ENCODE measurements at places on chromosomes 1 and 21.

GRCh38 chr1:160431006-160431405 lies 30.6 kb downstream of the VANGL2 start:
- DNase-seq, result no peak

DNA sequence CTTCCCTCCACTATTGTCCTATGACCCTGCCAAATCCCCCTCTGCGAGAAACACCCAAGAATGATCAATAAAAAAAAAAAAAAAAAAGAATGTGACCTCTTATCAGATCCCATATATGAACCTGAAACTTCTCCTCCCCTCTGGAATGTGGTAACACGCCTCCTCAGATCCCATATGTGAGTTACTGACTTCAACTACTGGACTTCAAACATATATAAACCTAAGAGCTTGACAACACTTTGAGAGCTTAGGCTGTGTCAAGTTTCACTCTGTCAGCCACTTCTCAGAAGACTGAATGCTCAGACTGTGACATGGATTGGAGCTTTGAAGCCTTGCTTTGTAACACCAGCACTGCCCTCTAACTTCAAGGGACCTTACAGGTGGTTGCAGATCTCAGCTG lies 148.4 kb downstream of the COP1 start:
- DNase-seq, result no peak

- no peak for DNase-seq
These were observed 4.1 kb downstream of the RBP7 start for GRCh38 chr1:10001016-10001665.

- no peak for DNase-seq
These were observed 16.5 kb downstream of the SLC27A3 start for GRCh38 chr1:153791648-153792253.

DNA sequence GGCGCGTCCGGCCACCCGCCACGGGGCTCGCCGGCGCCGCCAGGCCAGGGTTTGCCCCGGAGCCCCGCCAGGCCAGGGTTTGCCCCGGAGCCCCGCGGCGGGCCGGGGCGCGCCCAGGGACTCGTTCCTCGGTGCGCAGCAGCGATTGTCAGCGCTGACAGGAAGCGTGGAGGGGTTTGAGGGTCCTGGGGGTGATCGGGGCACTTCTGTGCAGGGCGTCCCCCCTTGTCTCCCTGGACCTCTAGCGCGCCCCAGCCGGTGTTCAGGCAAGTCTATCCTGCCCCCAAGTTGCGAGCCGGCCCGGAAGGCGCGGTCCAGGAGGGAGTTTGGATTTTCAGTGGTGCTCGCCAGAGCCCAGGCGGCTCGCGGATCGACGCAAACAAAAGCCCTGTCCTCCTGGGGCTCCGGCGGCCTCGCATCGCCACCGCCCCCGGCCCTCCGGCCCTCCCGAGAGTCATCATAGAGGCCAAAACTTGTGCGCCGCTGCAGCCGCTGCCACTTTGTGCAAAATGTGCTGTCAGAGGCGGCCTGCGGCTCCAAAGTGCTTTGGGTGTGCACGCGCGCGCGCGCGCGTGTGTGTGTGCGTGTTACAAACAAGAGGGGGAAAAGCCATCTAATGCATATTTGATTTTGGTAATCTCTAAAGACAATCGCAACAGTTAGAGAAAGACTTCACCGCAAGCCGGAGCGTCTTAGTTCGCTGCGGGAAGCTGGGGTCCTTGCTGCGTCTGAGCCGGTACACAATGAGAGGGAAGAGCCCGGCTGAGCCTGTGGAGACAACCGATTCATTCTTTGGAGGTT lies 1.0 kb downstream of the ROR1 start:
- peak; percentile 18 for DNase-seq

DNA sequence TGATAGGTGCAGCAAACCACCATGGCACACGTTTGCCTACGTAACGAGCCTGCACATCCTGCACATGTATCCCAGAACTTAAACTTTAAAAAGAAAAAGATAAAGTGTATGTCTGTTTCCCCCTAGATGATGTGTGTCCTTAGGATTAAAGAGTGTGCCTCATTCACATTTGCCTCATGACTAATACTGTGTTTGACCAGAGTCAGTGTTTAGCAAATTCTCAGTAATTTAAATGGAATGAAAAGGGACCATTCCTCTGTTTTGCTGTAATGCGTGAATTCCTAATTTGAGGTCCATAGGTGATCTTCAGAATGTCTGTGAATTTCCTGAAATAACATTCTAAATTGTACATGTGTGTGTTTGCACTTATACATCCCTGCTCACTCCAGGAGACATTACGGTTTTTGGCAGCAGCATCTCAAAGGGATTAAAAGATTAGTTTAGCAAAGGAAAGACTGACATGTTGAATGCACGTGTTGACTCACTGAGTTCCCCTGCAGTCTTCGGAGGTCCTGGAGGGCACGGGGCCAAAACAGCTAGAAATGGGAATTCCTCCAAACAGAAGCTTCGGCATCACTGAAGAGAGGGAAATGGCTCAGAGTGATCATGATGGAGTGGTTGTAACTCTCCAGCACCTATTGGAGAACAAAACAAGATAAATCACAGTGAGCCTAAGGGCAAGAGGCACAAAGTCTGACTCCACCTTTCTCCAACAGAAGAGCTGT lies 19.1 kb upstream of the SLC35F3 start:
- DNase-seq, result no peak

DNA sequence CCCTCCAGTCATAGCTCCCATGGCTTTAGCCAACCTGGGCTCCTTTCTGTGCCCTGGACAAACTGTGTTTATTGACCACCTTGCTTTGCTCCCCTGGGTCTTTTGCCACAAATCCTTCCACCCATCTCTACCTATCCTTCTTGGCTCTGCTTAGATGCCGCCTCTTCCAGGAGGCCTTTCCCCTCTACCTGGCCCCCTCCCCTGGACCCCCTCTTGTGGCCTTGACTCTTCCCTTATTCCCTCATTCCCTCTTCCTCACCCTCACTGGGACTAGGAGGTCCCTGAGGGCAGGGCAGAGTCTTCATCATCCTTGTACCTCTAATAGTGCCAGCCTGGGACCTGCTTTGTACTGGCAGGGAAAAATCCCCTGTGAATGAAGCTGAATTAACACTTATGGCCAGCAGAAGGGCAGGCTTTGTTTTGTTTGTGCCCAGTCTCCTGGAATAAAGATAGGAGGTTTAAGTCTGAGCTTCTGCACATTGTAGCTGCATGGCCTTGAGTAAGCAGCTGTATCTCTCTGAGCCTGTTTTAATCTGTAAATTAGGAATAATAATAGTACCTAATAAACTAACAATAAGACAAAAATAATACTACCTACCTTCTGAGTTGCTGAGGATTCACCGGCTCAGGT lies 13.7 kb downstream of the PTPRU start:
- no peak for DNase-seq

DNA sequence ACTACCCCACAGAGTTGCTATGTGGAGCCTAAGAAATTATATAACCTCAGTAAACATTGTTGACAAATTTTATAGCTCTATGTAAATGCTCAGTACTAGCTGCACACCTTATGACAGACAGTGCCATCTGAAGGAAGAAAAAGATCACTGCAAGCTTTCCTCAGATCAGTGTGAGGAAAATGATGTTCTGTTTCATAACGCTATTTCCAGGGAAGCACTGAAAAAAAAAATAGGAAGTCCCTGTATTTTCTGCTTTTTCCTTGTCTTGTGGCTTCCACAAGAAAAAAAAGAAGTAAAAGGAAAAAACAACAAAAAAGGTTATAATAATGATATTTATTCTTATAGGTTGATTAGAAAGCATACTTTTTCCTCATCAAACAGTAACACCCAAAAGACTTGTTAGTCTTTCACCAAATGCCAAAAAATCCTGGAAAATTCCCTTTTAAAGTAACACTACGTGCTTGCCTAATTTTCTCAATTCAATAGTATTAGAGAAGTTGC lies 23.2 kb downstream of the LYST start:
- no peak for DNase-seq

DNA sequence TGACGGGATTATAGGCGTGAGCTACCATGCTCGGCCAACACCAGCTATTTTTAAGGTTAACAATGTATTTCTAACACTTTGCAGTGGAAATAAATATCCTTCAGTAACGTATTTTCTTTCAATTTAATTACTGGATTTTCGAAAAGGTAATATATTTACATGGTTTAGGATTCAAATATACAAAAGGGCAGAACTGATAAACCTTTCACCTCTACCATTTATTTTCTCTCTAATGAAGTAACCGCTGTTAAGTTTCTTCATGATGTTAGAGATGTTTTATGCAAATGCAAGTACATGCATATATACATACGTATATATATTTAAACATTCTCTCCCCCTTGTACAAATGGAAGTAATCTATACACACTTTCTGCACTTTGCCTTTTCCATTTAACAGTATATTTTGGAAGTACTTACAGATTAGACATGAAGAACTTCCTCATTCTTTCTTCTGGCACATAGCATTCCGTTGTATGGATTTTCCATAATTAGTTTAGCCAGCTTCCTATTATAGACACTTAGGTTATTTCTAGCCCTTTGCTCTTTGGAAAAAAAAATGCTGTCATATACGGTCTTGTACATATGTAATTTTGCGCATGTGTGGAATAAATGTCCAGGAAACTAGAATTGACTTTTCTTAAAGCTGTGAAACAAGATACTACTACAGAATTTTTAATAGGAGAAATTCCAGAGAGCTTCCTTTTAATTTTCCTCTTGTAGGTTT lies 14.9 kb upstream of the HJV start:
- DNase-seq, result no peak

GRCh38 chr1:87728169-87728568 lies 399.5 kb downstream of the LMO4 start:
- no peak for DNase-seq

- no peak for DNase-seq
These were observed 744 bp downstream of the MIER1 start for GRCh38 chr1:66925558-66925910.

GRCh38 chr1:215768303-215768702 lies 201.2 kb downstream of the KCTD3 start:
- DNase-seq, result no peak

DNA sequence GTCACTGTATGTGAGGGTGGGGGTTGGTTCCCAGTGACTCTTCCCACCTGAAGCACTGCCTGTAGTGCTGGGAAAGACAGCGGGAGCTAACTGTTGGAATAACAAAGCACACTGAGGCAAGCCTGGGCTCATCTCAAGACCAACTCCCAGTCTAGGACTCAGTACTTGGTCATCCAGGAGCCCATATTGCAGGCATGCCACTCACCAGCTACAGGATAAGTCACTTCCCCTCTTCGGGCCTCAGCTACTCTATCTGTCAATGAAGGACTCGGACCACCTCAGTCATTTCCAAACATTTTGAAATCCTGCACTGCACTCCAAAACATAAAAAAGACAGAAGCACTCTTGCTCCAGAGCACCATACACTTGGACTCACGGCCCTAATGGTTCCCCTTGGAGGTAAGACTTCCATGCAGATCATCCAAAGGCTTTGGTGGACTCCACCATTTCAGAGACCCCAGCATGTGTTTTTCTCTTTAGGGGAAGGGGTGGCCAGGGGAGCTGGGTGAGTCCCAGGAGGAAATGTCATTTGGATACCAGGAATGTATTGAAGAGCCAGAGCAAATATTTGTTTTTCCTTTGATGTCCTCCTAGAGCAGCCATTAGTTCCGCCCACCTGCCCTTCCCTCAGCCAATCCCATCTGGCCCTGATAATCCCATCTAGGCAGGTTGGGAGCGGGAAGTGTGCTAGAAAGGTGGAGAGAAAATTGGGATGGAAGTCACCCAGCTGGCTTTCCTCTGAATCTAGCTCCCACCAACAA lies 3.1 kb downstream of the NUAK2 start:
- DNase-seq, result no peak
